ENCODE measurements at places on chromosomes 1 and 21.

GRCh38 chr1:199098468-199098867 lies 459.6 kb downstream of the PTPRC start:
- no peak overlapping the region for H3K27ac ChIP-seq
- H3K4me1 ChIP-seq, result no peaks in the 10 kb centered on the region
- H3K36me3 ChIP-seq, result no peaks in the 10 kb centered on the region
- no peaks in the 10 kb centered on the region for H3K27me3 ChIP-seq

DNA sequence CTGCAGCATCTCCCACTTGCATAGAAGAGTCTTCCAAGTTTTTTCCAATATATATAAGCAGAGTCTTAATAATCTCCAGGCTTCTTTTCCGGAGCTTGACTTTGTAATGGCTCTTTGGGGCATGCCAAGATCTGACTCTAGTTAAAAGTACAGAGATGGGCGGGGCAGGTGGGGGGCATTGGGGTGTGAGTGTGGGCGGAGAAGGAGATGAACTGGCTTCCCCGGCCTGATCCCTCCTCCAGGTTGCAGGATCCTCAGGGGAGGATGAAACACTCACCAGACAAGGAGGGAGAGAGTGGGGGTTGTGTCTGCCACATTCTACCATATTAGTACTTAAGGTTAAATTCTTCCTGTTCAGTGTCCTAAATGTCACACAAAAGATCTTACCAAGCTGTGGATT lies 23.0 kb downstream of the S100A10 start:
- H3K4me3 ChIP-seq, result no peak overlapping the region
- H3K4me1 ChIP-seq, result no peaks in the 10 kb centered on the region
- H3K27me3 ChIP-seq, result no peaks in the 10 kb centered on the region

GRCh38 chr1:25624604-25625003 lies 8.0 kb downstream of the MAN1C1 start:
- H3K36me3 ChIP-seq, result no peaks in the 10 kb centered on the region
- H3K27ac ChIP-seq, result no peak overlapping the region
- DNase-seq, result no peak

- H3K4me1 ChIP-seq, result no peaks in the 10 kb centered on the region
- DNase-seq, result no peak
- peaks cover 100% of the 10 kb centered on the region for H3K36me3 ChIP-seq
- H3K27me3 ChIP-seq, result no peaks in the 10 kb centered on the region
- no peak overlapping the region for H3K27ac ChIP-seq
Measured at GRCh38 chr1:113123737-113124136, 50.7 kb downstream of the LRIG2 start.

DNA sequence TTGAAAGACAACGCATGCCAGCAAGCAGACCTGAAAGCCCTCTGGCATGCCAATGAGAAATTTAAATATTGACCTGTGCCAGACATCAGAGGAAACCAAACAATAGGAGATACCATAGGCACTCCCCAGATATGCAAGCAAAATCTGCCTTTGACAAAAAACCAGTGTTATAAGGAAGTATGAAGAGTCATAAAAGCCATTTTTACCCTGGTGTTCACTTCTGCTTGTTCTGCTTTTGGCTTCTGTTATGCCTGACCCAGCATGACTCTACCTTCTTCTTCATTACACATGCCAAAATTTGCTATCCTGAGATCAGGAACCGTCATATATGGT lies 26.4 kb downstream of the NPHS2 start:
- H3K4me1 ChIP-seq, result no peaks in the 10 kb centered on the region
- H3K27me3 ChIP-seq, result no peaks in the 10 kb centered on the region
- no peaks in the 10 kb centered on the region for H3K36me3 ChIP-seq

- peak overlapping the region; percentile 96 for H3K27ac ChIP-seq
- H3K27me3 ChIP-seq, result no peaks in the 10 kb centered on the region
- peak overlapping the region; percentile 89 for H3K4me3 ChIP-seq
- DNase-seq, result no peak
- H3K36me3 ChIP-seq, result no peaks in the 10 kb centered on the region
- H3K4me1 ChIP-seq, result peaks cover 64% of the 10 kb centered on the region
Measured at GRCh38 chr1:185315445-185316071, 1.5 kb downstream of the IVNS1ABP start.

GRCh38 chr1:20496241-20496661 lies 10.2 kb upstream of the CAMK2N1 start:
- no peak overlapping the region for H3K27ac ChIP-seq
- no peaks in the 10 kb centered on the region for H3K27me3 ChIP-seq
- H3K36me3 ChIP-seq, result peaks cover 44% of the 10 kb centered on the region
- H3K4me1 ChIP-seq, result peaks cover 23% of the 10 kb centered on the region
- DNase-seq, result no peak

DNA sequence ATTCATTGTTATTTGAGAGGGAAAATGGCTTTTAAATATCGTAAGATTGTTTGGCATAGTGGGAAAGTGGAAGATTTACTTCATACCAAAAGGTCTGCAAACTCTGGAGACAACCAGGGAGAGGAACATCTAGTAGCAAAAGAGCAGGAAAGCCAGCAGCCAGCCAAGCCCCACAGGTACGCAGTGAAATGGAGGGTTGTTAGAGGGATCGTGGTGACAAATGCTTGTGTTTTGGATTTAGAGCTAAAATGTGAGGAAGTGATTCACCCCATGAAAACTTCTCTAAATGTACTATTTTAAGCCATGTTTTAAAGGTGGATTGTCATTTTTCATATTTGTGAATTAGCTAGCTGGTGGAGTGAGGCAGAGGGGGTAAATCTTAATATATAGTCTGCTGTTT lies 69.3 kb downstream of the RPS6KC1 start:
- no peaks in the 10 kb centered on the region for H3K27me3 ChIP-seq
- no peak overlapping the region for H3K4me3 ChIP-seq
- no peak for DNase-seq
- H3K36me3 ChIP-seq, result no peaks in the 10 kb centered on the region
- peaks cover 10% of the 10 kb centered on the region for H3K4me1 ChIP-seq

- H3K27me3 ChIP-seq, result no peaks in the 10 kb centered on the region
- H3K4me3 ChIP-seq, result no peak overlapping the region
- no peak for DNase-seq
- H3K27ac ChIP-seq, result no peak overlapping the region
Measured at GRCh38 chr1:181326348-181326747, 157.0 kb upstream of the CACNA1E start.

- H3K36me3 ChIP-seq, result no peaks in the 10 kb centered on the region
- no peak overlapping the region for H3K27ac ChIP-seq
- no peak overlapping the region for H3K4me3 ChIP-seq
- DNase-seq, result no peak
- no peaks in the 10 kb centered on the region for H3K27me3 ChIP-seq
- H3K4me1 ChIP-seq, result no peaks in the 10 kb centered on the region
Measured at GRCh38 chr1:240475832-240476231, 136.1 kb downstream of the GREM2 start.

GRCh38 chr1:246695136-246695535 lies 29.1 kb upstream of the SCCPDH start:
- H3K4me1 ChIP-seq, result peaks cover 25% of the 10 kb centered on the region
- H3K27ac ChIP-seq, result no peak overlapping the region
- no peak overlapping the region for H3K4me3 ChIP-seq
- no peak for DNase-seq

- no peaks in the 10 kb centered on the region for H3K36me3 ChIP-seq
- peaks cover 29% of the 10 kb centered on the region for H3K4me1 ChIP-seq
- H3K27me3 ChIP-seq, result no peaks in the 10 kb centered on the region
- H3K4me3 ChIP-seq, result no peak overlapping the region
- H3K27ac ChIP-seq, result no peak overlapping the region
- no peak for DNase-seq
Measured at GRCh38 chr1:6352138-6352563, 41.4 kb downstream of the ACOT7 start.

GRCh38 chr21:27681841-27682240 lies 715.0 kb upstream of the ADAMTS5 start:
- no peak overlapping the region for H3K27ac ChIP-seq
- no peaks in the 10 kb centered on the region for H3K27me3 ChIP-seq
- H3K36me3 ChIP-seq, result no peaks in the 10 kb centered on the region

GRCh38 chr1:152244576-152245273 lies 20.7 kb upstream of the HRNR start:
- H3K27me3 ChIP-seq, result no peaks in the 10 kb centered on the region
- H3K27ac ChIP-seq, result no peak overlapping the region
- H3K36me3 ChIP-seq, result no peaks in the 10 kb centered on the region

GRCh38 chr1:116667078-116667574 lies 407 bp downstream of the IGSF3 start:
- H3K36me3 ChIP-seq, result no peaks in the 10 kb centered on the region
- peaks cover 21% of the 10 kb centered on the region for H3K4me1 ChIP-seq
- peak overlapping the region; percentile 60 for H3K4me3 ChIP-seq
- no peak for DNase-seq
- no peaks in the 10 kb centered on the region for H3K27me3 ChIP-seq

DNA sequence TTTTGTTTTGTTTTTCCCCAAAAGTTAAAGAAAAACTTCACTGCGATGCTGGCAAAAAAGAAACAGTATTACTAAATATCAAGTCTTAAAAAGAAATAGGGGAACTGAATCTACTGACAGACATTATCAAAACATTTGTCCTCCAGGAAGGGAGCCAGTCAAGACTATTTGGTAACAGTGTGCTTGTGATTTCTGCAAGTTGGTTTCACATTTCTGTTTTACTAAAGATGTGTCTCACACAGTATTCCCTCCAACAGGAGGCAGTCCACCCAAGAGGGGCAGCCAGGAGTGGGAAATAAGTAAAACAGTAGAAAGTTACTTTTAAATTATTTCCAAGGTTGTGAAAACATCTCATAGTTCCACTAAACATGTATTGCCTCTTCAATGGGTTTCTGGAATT lies 74.4 kb upstream of the SDC3 start:
- no peak for DNase-seq
- H3K27me3 ChIP-seq, result no peaks in the 10 kb centered on the region
- H3K4me3 ChIP-seq, result no peak overlapping the region
- H3K27ac ChIP-seq, result peak overlapping the region; percentile 29
- peaks cover 4% of the 10 kb centered on the region for H3K4me1 ChIP-seq
- H3K36me3 ChIP-seq, result peaks cover 9% of the 10 kb centered on the region

- H3K4me3 ChIP-seq, result no peak overlapping the region
- no peaks in the 10 kb centered on the region for H3K27me3 ChIP-seq
- H3K4me1 ChIP-seq, result peaks cover 24% of the 10 kb centered on the region
- no peak overlapping the region for H3K27ac ChIP-seq
- no peak for DNase-seq
Measured at GRCh38 chr1:207152792-207153468, 48.9 kb downstream of the C4BPA start.

- no peak overlapping the region for H3K4me3 ChIP-seq
- no peak for DNase-seq
- H3K27ac ChIP-seq, result no peak overlapping the region
Measured at GRCh38 chr1:91779548-91780021, 106.4 kb downstream of the TGFBR3 start.

DNA sequence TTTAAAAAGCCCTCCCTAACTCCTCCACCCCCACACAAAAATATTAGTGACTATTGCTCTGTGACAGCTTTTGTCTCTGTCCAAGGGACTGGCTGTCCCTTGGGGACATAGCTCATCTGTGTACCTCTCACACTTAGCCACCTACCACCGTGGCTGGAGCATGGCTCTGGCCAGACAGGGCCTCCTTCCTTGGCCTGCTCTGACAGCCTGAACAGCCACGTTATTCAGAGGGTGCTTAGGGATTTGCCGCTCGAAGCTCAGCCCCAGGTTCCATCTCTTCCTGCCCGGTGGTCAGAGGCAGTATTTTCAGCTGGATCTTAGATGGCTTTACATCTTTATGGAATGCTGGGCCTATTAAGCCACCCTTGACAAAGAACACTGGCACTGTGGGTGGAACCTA lies 6.1 kb upstream of the CELSR2 start:
- DNase-seq, result no peak
- H3K4me3 ChIP-seq, result no peak overlapping the region
- peaks cover 5% of the 10 kb centered on the region for H3K27me3 ChIP-seq
- H3K27ac ChIP-seq, result no peak overlapping the region
- H3K4me1 ChIP-seq, result peaks cover 21% of the 10 kb centered on the region

GRCh38 chr1:179440971-179441370 lies 75.2 kb downstream of the AXDND1 start:
- H3K27me3 ChIP-seq, result no peaks in the 10 kb centered on the region
- no peaks in the 10 kb centered on the region for H3K4me1 ChIP-seq
- no peak overlapping the region for H3K4me3 ChIP-seq
- DNase-seq, result no peak
- H3K27ac ChIP-seq, result no peak overlapping the region

- H3K4me3 ChIP-seq, result peak overlapping the region; percentile 66
- no peak for DNase-seq
- no peaks in the 10 kb centered on the region for H3K36me3 ChIP-seq
Measured at GRCh38 chr1:56645677-56646305, 677 bp downstream of the PRKAA2 start.

Data from heart right ventricle (tissue), 16 donors.